ENCODE measurements at places on chromosomes 7 and 10.

- no peak for DNase-seq
Observed at GRCh38 chr7:11313801-11314200, 340.1 kb downstream of the PHF14 start.

DNA sequence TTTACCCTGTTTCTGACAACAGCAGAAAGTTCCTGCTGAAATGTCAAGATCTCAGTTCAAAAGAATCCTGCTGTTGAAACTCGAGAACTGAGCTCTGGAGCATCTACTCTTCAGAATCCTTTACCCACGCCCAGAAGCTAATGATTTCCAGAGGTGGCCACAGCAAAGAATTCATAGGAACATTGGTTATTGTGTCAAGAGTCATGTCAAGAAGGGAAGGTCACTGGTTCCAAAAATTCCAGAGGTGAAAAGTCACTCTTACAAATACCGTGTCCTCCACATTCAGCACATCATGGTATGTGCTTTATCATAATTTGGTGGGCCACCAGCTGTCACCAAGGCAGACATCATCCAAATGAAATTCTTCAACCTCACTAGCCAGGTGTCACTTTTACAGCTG is 394.4 kb upstream of the NPVF start:
- DNase-seq = no peak

GRCh38 chr7:54857294-54857693 is 98.3 kb upstream of the SEC61G start:
- no peak for DNase-seq

DNA sequence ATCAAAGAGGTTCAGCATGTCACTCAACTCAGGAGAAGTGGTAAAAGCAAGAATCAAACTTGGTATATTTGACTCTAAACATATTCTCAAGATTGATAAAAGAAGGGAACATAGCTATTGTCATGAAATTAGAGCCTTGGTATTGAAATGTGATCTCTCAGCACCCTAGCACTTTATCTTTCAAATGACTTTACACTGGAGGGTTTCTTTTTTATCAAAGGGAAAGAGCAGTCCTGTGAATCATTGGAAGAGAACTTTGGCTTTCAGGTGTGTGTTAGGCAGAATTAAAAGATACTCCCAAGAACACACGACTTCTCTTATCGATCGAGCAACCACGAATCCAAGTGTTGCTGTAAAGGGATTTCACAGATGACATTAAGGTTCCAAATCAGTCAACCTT is 54.4 kb downstream of the PTN start:
- DNase-seq = no peak

- DNase-seq = no peak
Observed at GRCh38 chr7:107857541-107857912, 33.5 kb upstream of the DLD start.

- peak; percentile 31 for DNase-seq
Observed at GRCh38 chr7:44973610-44974401, 5.0 kb downstream of the MYO1G start.

DNA sequence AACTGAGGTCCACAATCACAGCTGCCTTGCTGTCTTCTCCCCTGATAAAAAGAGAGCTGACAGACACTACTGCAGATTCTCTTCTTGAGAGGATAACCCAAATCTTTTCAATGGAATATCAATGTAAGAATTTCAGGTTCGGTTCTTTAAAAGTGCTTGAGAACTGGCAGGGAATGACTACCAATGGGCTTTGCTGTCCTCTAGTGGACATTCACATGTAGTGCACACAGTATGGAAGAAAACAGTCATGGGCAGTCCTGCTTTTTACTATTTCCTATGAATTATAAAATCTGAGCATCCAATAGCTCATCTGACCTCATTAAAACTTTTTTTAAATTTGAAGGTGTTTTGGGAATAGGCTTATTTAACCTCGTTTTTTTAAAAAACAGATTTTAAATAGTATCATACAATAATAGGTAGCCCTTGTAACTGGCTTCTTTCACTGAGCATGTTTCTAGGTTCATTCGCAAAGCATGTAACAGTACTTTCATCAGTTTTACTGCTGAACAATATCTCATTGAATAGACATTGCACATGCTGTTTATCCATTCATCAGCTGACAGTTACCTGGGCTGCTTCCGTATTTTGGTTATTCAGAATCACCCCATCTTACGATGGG is 18.3 kb downstream of the FZD9 start:
- DNase-seq = peak; percentile 65

DNA sequence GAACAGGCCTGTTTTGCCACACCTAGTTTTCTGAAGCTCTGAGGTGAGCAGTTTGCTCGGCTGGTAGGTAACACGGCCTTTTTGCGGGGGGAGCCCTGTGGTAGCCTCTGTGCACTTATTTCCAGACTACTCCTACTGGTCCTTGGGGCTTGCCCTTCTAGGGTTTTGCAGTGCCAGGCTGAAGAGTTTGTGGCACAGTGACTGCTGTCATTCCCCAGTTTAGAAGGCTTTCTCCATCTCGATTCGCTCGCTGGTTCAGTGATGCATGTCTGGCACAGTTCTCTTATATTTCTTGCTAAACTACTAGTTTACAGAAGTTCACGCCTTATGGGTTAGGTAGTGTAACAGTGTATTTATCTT is 711 bp downstream of the KIF20B start:
- DNase-seq = peak; percentile 53

DNA sequence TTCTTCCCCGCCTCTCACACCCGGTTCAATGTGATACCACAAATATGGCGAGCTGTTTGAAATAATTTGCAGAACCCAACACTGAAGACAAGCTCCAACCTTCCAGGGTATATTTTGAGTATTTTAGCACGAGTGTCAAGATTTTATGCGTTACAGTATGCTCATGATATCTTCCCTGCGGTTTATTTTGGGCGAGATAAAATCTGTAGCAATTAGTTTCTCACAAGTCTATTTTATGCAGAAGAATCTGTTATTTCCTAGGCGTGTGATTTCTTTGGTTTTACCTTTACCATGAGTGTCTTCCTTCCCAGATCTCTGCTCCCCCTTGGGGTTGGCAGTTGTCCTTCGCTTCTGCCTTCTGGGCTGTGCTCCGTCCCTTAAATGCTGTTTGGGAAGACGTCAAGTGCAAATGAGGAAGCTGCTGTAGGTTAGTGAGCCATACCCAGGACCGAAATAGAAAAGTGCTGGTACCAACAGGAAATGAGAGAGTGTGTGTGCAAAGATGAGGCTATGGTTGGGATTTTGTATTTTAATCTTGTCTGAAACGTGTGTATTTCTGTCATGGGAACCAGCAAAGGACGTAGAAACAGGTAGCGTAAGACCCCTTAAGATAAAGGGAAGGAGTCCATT is 299.8 kb downstream of the KLF6 start:
- no peak for DNase-seq

- no peak for DNase-seq
Observed at GRCh38 chr7:15554081-15554480, 7.7 kb downstream of the AGMO start.

GRCh38 chr10:124289851-124290795 is 128.6 kb downstream of the OAT start:
- DNase-seq = peak; percentile 4

DNA sequence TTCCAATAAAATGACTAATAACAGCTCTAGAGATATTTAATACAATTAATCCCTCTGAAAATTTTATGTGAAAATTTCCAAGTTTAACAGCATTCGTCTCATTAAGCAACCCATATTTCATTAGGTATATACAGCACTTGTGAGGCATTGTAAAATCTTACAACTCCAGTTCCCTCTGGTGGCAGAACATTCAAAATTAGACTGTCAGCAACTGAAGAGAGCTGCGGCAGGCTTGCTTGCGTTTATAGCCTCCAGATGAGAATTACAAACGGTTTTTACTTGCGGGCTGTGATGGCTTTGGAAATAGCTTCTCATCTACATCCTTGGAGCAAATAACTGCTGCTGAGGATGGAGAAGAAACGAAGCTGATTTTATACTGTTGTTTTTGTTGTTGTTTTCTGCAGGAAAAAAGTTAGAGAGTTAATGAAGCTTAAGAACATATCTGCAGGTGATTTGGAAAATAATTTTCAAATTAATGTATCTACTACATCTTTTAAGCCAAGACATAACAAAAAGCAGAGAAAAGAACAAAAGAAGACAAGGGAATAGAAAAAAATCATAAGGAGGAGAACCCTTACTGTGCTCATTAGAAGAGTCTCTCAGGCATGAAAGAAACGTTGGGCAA is 171.3 kb downstream of the MAGI2 start:
- peak; percentile 45 for DNase-seq

GRCh38 chr10:67242528-67242927 is 316.7 kb downstream of the LRRTM3 start:
- no peak for DNase-seq

GRCh38 chr10:112628951-112629609 is 182.1 kb downstream of the VTI1A start:
- no peak for DNase-seq

DNA sequence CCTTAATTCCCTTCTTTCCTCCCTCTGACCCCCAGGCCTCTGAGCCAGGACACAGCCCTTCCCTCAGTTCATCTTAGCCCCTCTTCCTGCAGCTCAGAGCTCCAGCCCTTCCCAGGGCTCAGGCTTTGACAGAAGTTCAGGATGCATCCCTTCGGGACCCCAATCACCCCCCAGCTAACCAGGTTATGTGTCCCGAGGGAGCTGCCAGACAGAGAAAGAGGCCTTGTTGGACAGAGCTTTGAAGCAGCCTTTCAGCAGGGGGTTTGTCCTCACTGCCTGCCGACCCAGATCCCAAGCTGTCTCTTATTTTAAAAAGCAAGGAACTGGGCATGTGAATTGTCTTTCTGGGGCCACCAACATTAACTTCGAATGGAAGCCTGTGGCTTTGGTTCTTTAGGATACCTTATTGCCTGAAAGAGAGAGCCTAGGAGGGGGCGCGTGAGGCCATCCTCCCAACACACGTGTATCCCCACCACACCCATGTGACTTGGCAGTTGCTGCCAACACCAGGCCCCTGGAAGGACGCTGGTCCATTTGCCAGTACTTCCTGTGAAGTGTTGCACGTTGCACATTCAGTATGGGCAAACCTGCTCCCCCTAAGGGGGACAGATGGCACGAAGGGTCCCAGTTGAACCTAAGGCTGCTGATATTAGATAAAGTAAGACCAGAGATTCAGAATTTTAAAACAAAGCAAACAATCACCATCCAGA is 858 bp downstream of the CCDC136 start:
- no peak for DNase-seq

DNA sequence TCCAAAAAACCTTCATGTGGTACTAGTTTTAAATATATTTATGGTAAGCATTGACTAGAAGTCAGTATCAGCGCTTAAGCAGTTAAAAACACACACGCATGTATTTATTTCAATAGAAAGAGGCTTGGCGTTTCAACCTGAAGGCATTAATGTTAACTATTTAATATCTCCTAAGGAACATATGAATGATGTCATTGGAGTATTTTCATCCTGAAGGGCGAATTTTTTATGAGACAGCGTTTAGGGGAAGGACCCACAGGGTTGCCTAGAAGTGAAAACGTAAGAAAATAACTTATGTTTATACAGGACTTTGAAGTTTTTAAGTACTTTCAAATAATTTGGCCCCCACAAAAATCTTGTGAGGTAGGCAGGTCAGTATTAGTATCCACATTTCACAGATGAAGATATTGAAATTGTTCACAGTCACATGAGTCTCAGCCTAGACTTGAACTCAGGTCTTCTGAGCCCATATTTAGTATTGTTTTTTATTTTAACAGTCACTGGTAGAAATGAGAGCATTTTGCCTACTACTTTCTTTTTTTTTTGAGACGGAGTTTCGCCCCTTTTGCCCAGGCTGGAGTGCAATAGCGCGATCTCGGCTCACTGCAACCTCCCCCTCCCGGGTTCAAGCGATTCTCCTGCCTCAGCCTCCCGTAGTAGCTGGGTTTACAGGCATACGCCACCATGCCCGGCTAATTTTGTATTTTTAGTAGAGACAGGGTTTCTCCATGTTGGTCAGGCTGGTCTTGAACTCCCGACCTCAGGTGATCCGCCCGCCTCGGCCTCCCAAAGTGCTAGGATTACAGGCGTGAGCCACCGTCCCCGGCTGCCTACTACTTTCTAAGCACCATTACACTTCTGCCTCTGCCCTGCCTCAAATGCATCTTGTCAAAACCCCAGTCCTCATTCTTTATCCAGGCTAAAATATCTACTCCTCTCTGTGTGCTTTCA is 1.8 kb downstream of the SLK start:
- no peak for DNase-seq

GRCh38 chr7:33757563-33758165 is 147.7 kb upstream of the BMPER start:
- peak; percentile 44 for DNase-seq

GRCh38 chr10:132162021-132162531 is 24.7 kb upstream of the DPYSL4 start:
- DNase-seq = no peak

- no peak for DNase-seq
Observed at GRCh38 chr7:33868166-33868565, 37.2 kb upstream of the BMPER start.

DNA sequence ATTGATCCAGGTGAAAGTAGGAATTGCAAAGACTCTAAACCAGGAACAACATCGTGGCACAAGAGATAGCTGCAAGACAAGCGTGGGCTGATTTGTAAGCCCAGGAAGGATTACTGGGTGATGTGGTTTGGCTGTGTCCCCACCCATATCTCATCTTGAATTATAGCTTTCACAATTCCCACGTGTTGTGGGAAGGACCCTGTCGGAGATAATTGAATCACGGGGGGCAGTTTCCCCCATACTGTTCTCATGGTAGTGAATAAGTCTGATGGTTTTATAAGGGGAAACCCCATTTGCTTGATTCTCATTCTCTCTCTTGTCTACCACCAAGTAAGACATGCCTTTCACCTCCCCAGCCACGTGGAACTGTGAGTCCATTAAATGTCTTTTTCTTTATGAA is 59.5 kb downstream of the ST8SIA6 start:
- DNase-seq = no peak

DNA sequence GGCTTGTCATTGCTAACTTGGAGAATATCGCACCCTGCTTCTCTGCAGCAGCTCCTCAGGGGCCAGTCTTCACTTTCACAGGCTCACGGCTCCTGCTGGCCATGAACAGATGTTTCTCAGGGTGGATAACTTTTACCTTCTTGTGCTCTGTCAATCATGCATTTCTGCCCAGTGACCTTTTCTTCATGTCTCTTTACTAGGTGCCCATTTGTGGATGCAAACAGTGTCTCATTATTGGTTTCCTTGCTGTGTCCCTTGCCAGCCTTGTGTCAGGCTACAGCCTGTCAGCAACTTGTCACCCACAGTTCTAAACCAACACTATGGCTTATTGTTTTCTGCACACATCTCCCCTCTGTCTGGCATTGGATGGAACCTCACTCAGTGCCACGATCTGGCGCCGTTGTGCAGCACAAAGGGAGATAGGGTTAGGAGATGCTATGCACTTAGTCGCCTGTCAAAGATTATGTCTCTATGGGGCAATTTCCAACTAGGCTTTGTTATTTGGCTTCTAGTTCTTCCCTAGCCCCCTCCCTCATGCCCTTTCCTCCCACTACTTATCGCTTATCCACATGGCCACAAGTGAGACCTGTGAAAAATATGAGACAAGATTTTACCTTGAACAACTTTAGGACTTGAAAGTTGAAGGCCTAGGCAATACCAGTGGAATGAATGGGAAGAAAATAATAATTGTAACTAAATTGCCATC is 45.7 kb upstream of the NXPH1 start:
- no peak for DNase-seq

DNA sequence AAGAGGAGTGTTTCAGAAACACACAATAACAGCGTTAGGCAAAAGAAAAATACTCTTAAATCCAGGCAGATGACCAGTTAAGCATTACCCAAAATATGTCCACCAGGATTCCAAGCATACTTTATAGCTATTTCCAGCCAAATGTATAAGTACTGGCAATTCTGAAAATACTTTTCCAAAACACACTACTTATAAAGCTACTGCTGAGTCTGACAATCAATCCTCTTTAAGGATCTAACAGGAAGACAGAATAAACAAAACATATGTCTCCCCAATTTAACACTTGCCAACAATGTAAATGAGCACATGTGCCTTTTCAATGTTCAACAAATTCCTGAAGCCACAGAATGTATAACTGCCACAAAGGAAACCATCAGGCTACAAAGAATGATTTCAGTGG is 370.9 kb downstream of the SORCS1 start:
- DNase-seq = no peak

Measured in SW480 (cell line).